ENCODE measurements at places on chromosomes 3 and 15.

DNA sequence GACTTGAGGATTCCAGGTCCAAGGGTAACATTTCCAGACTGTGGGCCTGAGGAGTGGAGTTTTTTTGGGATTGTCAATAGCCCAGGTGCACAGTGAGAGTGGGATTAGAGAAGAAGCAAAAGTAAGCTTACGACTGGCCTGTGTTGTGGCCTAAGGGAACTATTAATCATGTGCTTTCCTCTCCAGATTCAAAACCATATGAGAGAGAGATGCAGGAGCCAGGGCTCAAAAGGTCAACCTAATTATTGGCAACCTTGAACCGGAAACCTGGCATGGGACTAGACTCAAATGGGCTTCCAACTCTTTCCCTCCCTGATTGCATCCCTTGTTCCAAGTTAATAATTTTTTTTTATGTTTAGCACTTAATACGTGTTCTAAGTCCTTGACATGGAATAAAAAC is 242.1 kb upstream of the THRB start:
- no peak for DNase-seq

GRCh38 chr3:178895178-178895789 is 176.3 kb downstream of the ZMAT3 start:
- no peak for DNase-seq

GRCh38 chr15:36265422-36265821 is 314.0 kb upstream of the CDIN1 start:
- DNase-seq, result no peak

GRCh38 chr3:113769551-113769950 is 22.7 kb downstream of the ATP6V1A start:
- no peak for DNase-seq

- DNase-seq, result no peak
Observed at GRCh38 chr3:183539811-183540210, 15.7 kb downstream of the KLHL6 start.

DNA sequence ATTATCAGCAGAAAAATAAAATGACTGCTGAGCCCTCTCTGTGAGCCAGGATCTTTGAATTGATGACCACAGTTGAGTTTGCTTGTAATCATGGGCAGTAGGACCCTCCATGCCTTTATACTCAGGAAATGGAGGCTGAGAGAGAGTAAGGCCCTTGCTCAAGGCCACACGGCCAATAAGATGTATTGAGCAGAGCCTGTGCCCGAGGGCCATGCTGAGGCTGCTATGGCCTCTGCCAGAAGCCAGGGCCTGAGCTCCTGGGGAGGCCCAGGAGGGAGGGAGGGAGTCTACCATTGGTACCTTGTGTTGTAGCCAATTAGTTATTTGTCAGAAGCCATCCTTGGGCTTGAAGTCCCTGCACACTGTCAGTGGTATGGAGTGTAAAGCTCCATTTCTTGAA is 151.4 kb downstream of the DNAJB8 start:
- no peak for DNase-seq

DNA sequence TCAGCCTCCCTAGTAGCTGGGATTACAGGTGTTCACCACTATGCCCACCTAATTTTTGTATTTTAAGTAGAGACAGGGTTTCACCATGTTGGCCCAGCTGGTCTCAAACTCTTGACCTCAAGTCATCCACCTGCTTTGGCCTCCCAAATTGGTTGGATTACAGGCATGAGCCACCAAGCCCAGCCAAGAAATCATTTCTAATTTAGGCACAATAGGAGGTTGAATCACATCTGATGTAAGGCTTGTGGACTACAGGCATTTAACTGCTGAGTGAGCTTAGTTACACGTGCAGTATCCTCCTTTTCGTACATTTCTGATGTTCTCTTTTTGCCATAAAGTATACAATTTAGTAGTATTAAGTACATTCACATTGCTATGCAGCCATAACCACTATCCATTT is 31.1 kb upstream of the SETD2 start:
- DNase-seq, result no peak

DNA sequence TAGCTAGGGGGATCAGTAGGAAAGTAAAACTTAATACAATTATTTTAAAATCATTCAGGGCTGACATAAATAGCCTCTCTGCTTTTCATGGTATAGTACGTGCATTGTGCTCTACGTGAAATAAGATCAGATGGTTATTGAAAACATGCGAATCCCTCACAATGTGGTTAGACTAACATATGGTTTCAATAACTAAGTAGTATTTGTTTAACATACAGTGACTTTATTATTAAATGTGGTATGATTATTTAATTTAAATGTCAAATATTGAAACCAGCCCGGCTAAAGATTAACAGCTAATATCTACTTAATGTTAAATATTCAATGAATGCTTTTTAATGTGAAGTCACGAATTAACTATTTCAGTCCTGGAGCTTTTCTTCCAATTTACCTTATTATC is 473.9 kb upstream of the THBS1 start:
- no peak for DNase-seq

DNA sequence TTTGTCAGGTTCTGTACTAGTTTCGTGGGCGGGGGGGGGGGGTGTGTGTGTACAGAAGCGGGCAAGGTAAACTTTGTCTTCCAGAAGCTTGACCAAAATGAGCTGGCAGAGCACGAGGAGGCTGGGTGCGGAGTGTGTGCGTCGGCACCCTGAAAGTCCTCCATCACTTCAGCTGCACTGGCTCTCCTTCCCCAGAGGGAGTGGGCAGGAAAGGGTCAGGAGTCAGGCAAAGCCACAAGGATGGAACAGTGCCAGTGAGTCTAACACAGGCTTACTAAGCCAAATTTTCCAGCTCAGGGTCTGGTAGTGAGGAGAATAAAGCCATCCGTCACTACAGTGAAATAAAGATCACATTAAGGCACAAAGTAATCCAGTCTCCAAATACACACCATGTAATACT is 11.9 kb upstream of the SH3GL3 start:
- DNase-seq, result no peak

DNA sequence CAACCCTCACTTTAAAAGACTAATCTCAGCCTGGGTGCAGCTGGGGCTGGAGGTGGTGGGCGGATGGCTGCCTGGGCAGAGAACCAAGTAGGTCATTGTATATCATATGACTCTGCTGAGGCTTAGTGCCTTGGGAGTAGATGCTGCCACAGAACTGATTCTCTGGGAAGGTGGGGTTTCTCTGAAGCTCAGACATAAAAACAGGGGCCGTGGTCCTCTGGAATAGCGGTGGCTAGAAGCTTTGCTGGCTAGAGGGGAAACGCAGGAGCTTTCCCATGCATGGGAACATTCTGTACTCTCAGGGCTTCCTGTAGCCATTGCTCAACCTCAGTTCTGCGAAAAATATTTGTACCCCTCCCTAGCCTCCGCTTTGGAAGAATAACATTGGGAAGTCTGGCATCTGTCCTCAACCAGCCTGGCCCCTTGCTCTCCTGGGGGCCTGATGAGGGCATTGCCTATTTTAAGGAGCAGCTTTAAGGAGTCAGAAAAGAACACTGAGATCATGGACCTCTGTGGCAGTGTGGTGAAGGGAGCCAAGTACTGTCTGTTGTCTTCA is 14.7 kb downstream of the TIMP4 start:
- DNase-seq, result no peak

DNA sequence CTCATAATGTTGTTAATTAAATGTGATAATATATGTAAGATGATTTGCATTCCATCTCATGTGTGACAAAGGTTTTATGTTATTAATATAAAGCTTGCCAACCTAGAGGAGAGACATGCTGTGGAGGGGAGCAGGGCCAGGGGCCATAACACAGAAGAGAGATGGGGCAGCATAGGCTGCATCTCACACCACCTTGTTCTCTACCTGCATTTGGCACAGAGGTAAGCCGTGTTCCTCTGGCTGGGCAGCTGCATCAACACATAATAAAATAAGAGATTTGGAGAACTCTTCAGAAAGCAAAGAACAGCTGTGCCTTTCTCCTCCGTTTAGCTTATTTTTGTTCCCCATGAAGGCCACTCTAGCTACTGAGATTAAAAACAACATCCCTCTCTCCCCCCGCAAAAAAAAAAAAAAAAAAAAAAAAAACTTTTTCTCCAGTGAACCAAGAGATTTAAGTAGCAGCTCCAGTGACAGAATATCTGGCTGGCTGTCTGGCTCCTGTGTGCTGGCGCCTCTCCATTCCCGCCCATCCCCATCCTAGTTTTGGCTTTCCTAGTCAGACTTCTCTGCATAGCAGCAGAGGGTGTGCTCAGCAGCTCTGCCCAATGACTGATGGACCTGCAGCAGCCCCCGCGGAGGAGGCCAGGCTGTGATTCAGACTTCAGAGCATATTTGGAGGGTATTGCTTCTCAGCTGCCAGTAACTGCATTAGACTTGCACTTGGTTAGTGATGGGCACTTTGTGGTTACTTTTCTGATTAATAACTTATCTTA is 52.2 kb upstream of the STXBP5L start:
- no peak for DNase-seq

GRCh38 chr15:70923311-70924080 is 30.9 kb downstream of the LRRC49 start:
- DNase-seq, result no peak

DNA sequence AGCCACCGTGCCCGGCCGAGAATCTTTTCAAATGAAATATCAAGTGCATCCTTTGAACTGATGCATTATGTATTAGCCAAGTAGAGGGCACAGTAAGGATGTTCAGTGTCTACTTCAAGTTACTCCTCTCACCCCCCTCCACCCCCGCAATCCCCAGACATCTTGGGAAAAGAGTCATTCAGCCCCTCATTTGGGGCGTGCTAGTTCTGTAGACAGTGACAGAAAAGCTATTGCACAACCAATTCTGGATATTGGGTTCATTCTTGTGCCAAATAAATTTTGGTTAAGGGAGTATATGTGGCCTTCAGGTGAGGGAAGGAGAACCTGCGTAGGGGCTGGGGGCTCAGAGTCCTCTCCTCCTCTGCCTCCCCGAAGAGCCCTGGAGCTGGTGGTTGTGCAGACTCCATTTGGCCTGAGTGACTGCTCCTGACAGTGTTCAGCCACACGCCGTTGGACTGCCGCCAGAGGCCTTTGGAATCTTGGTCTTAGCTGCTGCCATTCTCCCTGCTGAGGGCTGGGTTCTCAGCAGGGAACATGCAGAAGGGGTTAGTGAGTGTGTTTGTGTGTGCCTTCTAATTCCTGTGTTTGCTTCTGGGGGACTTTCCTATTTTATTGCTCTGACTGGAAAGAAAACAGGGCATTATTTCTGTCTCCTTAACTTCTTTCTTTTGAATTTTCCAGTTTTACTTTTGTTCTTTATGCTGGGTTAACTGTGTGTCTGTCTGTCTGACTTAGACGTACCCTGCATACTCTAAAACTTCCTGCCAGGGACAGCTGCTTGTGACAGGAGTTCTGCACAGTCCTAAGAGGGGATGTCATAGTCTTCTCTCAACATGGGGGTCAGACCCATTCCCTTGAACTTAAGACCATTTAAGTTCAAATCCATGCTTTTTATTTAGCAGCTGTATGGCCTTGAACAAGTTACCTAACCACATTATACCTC is 21.0 kb downstream of the RARB start:
- no peak for DNase-seq

- DNase-seq, result no peak
Observed at GRCh38 chr3:19432669-19433068, 284.4 kb downstream of the KCNH8 start.

- no peak for DNase-seq
Observed at GRCh38 chr3:83317605-83318004, 1556.2 kb upstream of the GBE1 start.

GRCh38 chr3:44845528-44846520 is 15.9 kb upstream of the TMEM42 start:
- DNase-seq, result no peak

DNA sequence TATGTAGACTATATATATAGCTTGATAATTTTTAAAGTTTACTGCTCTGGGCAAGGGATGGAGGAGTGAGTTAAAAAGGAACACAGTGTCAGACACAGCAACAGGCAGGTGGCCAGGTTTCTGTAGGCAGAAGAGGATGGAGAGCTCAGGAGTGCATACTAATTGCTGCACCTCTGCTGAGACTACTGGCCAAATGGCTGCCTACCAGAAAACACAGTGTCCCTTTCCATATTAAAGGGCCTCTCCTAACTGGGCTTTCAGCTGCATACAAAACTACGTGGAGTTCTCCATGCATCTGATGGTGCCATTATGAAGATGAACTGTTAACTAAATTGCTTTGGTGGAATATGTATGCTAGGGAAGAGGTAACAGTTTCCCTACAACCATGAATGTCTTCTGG is 1.8 kb downstream of the ATP13A4 start:
- no peak for DNase-seq

GRCh38 chr3:71859123-71859519 is 74.2 kb upstream of the PROK2 start:
- no peak for DNase-seq

- no peak for DNase-seq
Observed at GRCh38 chr3:61632568-61633175, 71.3 kb downstream of the PTPRG start.

DNA sequence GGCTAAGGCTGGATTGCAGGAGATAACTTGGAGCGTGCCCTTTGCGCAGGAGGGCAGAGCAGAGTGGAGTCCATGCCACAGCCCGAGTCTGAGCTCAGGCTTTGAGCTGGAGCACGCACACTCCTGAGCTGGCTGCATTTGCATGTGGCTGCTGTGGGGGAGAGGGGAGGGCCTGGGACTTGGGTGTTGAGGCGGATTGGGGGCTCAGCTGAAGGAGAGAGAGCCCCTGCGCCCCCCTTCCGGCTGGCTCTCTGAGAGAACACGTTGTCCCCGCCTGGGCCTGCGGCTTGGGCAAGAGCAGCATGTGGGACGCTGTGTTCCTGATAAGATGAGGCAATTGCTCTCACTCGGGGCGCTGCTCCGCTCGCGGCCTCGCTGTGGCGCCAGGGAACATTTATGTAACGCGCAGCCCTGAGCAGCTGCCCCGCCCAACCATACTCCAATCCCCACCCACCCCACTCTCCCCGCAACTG is 39.1 kb downstream of the KLF13 start:
- DNase-seq, result peak; percentile 59

Data from stimulated activated CD8-positive, alpha-beta memory T cell treated with anti-CD3 and anti-CD28 coated beads, Interleukin-7, amount 100 ng/mL, for 1 hour (primary cell).